ENCODE measurements at places on chromosomes 7 and 10. TPM values are rescaled to one million over a fixed set of nuclear protein-coding genes. Genes with fewer than 3 reads are reported as not detected.

The PLPP4 gene
- not detected for total RNA-seq

DNA sequence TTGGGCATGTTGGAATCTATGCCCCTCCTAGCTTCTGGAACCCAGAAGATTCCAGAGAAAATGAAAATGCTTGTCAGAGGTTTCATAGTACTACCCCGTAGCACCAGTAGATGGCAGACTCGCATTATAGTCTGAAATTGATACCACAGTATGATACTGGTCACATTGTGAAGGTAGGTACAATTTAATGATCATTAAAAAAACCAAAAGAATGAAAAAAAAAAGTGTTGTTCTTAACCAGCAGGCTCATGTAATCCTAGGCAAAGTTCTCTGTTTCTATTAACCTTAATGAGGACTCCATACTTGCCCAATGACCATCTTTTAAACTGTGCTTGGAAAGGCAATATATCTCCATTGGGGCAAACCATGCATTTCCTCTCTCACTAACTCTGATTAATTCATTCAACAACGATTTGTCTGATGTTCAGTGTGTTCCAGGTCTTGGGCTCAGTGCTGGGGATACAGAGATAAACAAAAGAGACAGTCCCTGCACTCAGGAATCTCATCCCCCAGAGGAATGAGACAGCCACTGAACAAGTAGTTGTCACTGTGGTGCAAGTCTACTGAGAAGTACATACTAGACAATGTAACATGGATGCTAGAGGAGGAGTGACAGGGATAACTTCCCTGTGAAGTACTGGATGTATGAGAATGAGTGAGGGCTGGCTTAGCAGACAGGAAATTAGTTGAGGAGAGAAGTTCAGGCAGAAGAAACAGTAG, 223.5 kb upstream of the PHYHIPL start:
- peak; percentile 23 for DNase-seq

DNA sequence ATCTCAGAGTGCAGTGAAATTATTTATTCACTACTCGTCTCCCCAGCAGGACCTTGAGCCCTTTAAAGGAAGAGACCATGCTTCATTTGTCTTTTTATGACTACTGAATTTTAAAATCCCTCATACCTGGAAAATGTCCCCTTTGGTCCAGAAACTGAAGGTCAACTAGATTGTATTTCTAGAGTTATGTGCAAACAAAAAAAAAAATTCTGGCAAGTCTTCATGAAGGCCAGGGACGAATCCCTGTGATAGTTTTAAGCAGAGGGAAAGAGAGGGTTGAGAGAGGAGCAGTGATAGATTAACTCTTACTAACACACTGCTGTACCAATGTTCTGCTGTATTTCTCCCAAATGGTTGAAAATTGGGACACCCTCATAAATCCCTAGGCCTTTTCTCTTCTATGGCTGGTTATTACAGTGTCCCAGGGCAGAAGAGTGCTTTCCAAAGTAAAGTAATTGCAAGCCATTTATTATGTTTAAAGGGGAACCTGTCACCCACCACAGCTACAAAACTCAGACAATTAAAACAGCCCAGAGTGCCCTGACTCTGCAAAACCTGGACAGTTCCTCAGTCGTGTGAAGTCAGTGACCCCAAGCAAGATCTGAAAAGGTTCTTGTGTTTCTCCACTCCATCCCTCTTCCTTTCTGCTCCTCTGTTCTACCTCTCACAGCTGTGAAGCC, 182.8 kb upstream of the AOAH start:
- no peak for DNase-seq

The SHTN1 gene
- total RNA-seq, result not detected

The UBTD1 gene
- total RNA-seq, result 1.1 TPM

Data from activated CD8-positive, alpha-beta T cell treated with anti-CD3 and anti-CD28 coated beads, Interleukin-2, amount 10 ng/mL, durations not matched to agents 7 days and 5 days (primary cell).